ENCODE measurements at places on chromosomes 3 and 15.

DNA sequence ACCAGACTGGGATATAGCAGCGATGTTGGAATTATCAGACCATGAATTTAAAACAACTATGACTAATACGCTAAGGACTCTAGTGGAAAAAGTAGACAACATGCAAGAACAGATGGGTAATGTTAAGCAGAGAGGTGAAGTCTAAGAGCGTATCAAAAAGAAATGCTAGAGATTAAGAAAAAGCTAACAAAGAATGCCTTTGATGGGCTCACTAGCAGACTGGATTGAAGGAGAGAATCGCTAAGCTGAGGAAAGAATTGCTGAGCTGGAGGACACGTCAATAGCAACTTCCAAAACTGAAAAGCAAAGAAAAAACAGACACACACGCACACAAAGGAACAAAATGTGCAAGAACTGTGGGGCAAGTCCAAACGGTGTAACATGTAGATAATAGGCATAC lies 20.0 kb upstream of the CMTM6 start:
- no peak for DNase-seq

DNA sequence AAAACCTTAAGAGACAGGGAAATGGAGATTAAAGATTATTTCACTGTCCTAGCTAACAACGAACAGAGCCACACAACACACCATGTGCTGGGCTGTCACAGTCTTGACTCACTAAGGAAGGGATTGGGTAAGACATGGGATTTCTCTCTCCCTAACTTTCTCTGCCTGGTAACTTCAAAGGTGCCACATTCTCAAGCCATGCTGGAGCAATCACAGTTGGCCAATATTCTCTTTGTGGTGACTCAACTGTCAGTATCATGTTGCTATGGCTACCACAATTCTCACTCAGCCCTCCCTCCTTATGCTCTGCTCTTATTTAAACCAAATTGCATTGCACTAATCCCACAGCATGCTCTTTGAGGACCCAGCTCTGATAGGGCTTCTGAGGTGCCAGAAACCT lies 74.0 kb downstream of the OXNAD1 start:
- DNase-seq, result no peak

GRCh38 chr15:44215594-44215993 lies 20.5 kb upstream of the FRMD5 start:
- DNase-seq, result no peak

- DNase-seq, result no peak
Observed at GRCh38 chr3:156180077-156180476, 59.7 kb downstream of the KCNAB1 start.

- no peak for DNase-seq
Observed at GRCh38 chr3:64327100-64327804, 102.0 kb upstream of the PRICKLE2 start.

GRCh38 chr3:157542711-157543500 lies 39.7 kb upstream of the VEPH1 start:
- DNase-seq, result no peak

DNA sequence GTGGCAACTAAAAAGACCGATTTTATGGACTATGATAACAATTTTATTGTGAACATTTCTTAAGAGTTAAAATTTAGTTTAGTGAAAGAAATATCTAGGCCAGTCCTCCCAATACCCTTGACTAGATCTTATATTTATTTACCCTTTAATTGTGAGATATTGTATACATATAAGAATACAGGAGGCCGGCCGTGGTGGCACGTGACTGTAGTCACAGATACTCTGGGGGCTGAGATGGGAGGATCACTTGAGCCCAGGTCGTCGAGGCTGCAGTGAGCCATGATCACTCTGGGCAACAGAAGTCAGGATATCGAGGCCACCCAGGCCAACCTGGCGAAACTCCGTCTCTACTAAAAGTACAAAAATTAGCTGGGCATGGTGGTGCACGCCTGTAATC lies 756 bp upstream of the RMDN3 start:
- no peak for DNase-seq

DNA sequence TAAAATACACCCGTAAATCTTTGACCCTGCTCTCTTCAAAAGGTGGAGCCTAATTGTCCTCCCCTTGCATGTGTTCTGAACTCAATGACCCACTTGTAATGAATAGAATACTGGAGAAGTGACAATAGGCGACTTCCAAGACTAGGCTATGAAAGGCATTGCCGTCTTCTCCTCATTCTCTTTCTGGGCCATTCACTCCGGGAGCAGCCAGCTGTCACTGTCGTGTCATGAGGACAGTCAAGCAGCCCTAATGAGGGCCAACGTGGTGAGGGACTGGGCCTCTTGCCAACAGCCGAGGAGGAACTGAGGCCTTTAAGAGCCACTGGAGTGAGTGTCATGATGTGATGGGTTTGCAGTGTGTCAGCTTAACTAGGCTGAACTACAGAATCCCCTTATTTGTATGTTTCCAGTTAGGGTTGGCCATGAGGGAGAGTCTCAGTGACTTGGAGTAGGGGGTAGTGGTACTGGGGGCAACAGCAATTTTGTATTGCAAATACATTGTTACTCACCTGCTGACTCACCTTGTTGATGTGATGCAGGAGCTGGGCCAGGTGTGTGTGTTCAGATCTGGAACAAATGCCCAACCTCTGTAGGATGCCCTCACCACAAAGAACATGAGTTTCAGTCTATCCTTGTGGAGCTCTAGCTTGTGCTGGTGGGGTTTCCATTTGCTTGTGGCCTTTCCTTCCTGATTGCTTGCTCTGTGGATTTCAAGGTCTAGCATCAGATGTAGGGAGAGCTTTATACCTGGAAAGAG lies 188.5 kb upstream of the PROK2 start:
- no peak for DNase-seq

GRCh38 chr3:142904639-142905436 lies 16.0 kb upstream of the PCOLCE2 start:
- DNase-seq, result no peak

- DNase-seq, result no peak
Observed at GRCh38 chr3:80094589-80094988, 326.8 kb upstream of the ROBO1 start.

GRCh38 chr3:50297896-50298725 lies 1.1 kb downstream of the HYAL3 start:
- no peak for DNase-seq

DNA sequence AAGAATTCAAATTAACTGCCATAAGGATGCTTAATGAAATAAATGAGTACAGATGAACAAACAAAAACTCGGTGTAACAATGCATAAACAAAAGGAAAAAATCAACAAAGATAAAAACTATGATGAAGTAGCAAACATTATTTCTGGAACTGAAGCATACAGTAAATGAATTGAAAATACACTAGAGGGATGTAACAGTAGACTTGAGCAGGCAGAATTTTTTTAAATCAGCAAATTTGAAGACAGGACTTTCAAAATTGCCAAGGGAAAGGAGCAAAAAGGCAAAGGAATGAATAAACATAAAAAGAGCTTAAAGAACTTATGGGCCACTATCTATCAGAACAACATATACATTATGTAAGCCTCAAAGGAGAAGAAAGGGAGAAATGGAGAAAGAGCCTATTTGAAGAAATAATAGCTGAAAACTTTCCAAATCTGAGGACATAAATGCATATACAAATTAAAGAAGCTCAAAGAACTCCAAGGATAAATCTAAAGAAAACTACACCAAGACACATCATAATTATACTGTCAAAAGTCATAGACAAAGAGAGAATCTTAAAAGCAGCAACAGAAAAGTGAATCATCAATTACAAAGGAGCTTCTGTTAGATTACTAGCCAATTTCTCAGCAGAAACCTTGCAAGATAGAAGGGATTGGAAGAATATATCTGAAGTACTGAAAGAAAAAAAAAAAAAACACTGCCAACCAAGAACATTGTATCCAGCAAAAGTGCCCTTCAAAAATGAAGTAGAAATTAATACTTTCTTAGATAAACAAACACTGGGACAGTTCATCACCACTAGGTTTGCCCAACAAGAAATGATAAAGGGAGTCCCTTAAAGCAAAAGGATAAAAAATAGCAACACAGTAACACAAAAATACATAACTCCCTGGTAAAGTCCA lies 15.5 kb downstream of the TOP2B start:
- DNase-seq, result no peak

- DNase-seq, result no peak
Observed at GRCh38 chr3:191637611-191638010, 176.6 kb downstream of the PYDC2 start.

DNA sequence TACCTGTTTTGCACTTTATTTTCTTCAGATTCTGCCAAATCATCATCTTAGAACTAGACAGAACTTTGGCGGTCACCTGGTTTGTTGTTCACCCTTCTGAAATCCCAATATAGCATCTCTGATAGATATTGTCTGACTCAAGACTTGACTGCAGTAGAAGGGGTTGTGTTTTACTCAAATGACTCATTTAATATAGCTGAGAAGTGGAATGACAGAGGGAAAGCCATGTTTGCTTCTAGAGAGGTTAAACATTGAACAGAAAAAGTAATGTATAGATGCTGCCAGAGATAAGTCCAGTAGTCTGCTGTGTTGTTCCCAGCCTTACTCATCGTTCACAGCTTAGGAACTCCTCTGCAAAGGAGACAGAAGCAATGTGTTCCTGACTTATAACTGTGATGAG lies 402.0 kb downstream of the AGBL1 start:
- no peak for DNase-seq

DNA sequence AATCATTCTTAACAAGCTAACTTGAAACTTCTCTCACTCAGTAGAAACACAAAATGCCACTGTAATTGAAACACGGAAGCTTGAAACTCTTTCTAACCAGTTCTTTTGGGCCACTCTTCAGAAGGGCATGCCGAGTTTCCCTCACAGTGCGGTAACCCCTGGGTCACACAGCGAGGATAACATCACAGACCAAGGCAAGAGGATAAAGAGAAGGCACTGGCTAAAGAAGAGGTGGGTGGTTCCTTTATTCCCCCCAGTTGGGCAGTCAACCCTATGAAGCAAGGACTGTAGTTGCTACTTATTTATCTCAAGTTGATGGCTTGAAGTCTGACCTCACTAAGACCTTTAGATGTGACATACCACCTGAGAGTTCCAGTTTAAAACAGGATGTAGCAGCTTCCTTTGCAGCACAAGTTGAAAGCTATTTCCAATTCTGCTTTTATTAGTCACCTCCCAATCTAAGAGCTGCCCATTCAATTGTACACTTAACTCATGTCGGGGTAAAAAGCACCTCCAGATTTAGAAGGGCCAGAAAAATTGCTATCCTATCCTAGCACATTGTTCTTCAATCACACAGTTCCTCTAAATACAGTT lies 272.4 kb downstream of the TIGIT start:
- no peak for DNase-seq

- no peak for DNase-seq
Observed at GRCh38 chr3:71583566-71584393, at the start of gene FOXP1. FOXP1 (minus strand) TSS chr3:71583728; CDS start chr3:71198381, 385,347 bp downstream.

- DNase-seq, result no peak
Observed at GRCh38 chr3:110654843-110655502, 416.6 kb upstream of the NECTIN3 start.

DNA sequence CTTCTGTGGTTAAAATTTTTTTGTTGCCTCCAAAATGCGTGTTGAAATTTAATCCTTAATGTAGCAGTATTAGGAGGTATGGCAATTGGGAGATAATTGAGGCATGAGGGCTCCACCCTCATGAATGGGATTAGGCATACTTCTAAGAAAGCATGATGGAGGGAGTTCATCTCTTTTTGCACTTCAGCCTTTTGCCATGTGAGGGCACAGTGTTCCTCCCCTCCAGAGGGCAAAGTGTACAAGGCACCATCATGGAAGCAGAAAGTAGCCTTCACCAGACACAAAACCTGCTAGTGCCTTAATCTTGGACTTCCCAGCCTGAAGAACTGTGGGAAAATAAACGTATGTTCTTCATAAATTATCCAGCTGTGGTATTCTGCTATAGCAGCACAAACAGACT lies 429.5 kb downstream of the ZIC1 start:
- DNase-seq, result no peak
